ENCODE measurements at places on chromosomes 3 and 15. TPM values are rescaled to one million over a fixed set of nuclear protein-coding genes. Genes with fewer than 3 reads are reported as not detected.

- DNase-seq = no peak
These were observed 48.7 kb downstream of the ETV5 start for GRCh38 chr3:186060222-186060621.

DNA sequence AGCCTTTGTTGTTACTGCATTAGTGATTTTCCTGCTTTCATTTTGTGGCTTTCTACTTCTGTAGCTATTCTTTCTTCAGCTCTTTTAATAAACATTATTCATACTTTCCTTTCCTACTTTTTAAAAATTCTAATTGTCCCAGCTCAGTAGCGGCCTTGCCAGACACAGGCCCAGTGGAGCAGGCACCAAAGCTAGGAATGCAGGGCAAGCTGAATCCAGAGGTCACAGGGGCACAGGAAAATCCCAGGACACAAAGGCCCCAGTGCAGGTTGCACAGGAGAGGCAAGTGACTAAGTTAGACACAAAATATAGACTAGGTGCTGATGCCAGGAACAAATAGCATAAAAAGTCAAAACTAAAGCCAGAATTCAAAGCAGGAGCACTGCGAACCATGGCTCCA lies 49.0 kb upstream of the CCDC80 start:
- no peak for DNase-seq

DNA sequence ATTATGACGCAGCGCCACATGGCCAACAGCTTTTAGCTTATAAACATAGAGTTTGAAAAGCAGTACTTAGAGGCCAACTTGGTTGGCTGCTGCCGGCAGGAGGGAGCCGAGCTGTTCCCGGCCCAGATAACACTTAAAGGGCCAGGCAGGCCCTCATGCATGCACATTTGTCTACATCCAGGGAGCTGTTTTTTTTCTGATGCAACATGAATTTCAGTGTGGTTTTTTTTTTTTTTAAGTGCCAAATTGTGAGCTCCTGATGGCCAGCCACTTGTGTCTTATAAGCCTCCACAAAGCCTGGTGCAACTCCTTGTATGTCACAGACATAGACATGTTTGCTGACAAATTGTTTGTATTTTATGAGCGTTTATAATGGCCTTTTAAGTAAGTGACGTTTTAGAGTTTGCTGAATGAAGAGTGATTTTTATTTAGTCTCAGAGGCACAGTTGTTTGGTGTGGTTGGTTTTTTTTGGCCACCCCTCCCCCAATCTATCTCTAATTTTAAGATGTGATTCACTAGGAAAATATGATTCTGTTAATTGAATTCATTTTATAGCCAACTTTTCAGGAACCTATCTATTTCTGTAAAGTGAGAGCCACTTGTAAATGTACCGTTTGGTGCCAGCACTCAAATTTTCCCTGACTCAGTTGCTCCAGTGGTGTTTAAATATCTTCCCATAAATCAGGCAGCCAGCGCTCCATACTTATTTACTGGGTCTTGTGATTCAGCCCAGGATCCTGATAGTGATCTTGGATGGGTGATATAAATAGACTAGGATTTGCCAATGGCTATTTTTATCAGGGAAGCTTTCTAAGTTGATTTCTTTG lies 134.3 kb downstream of the VGLL4 start:
- DNase-seq = peak; percentile 82

DNA sequence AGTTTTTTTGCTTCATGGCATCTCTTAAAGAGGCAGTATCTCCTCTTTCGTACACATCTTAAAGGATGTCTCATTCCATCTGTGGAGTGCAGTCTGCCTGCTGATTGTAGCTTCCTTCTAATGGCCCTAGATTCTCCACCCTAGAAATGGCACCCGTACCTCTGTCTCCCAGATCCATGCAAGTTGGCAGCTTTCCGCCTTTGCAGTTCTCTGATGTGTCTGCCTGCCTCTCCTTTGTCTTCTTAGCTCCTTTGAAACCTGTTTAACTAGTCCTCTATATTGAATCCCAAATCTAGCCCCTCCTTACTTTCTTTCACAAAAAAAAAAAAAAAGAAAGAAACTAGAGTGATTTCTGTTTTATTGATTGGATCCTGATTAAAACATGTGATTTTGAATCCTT lies 1025.0 kb downstream of the ZPLD1 start:
- no peak for DNase-seq

GOLGA8S gene
- 0.08 TPM for total RNA-seq

- DNase-seq = no peak
These were observed 19.3 kb upstream of the ATOSA start for GRCh38 chr15:52698514-52698913.
